ENCODE measurements at places on chromosomes 11 and 22.

DNA sequence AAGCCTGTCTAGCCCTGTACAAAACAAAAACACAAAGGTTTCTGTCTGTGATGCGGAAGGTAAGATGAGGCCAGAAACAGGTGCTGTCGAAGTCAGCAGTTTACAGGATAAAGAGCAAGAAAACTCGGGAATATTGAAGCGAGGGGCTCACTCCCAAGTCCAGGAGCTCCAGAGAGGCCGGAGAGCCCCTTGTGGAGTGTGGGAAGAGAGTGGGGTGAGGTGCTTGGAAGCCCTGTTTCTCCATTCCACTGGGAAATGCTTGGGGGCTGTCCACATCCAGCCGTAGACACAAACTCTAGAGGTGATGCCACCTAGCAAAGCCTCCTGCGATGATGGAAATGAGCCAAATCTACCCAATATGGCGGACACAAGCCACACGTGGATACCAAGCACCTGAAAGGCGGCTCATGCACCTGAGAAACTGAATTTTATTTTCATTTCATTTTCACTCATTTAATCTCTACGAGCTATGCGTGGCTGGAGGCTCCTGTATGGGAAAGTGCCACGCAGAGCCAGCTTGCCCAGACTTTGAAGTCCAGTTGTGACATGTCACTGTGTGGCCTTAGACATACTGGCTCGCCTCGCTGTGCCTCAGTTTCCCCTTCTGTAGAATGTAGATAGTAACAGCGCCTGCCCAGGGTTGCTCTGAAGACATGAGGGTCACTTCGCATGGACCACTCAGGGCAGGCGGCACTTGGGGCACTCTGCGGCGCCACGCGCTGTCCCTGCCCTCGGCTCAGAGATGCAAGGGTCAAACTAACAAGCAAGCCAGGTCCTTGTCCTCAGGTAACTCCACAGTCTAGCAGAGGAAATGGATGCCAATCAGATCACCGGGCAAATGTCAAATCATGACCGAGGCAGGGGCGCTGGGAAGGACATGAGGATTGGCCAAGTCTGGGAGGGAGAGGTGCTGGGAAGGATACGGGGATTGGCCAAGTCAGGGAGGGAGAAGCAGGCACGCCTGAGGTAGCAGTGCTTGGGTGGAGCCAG, 684.7 kb downstream of the TBC1D22A start:
- DNase-seq, result no peak

DNA sequence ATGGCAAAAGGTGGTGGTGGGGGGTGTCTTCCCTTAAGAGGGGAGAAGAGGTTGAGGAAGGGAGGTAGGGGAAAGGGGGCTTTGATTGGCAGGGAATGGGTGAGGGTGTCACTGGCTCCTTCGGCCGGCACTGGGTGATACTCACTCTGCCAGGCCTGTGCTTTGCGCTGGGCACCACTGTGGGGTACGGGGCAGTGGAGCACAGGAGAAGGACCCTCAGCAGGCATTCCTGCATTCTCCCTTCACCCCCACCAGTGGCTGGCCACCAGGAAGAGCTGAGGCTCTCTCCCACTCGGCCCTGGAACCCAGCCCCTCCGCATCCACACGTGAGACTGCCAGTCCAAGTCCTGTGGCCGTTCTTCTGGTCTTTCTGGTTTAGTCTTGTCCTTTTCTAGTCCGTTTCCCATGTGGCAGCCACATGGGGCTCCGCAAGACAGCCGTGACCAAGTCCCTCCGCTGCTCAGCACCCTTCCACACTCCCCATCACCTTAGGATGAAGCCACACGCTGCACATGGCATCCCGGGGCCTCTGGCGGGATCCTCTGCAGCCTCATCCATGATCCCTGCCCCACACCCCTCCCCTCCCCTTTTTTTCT, 8.0 kb downstream of the CAPN5 start:
- DNase-seq, result no peak

DNA sequence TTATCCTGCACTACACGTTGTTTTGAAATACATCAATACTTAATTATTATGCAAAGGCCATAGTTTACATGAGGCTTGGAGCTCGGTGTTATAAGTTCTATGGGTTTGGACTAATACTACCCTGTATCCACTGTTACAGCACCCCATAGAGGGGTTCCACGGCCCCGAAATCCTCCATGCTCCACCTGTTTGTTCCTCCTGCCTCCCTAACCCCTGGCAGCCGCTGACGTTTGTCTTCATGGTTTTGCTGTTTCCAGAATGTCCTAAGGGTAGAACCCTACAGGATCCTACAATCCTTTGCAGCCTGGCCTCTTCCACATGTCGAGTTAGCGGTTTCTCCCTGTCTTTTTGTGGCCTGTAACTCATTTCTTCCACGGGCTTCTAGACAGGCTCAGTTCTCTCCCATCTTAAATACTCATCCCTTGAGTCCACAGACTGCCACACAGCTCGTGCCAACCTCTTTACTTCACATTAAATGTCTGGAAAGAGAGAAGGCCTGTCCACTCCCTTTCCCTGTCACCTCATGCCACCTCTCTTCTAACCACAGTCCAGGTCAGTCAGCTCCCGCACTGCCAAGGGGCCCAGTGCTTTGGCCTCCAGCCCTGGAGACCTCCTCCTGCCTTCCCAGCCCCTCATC, 42.4 kb upstream of the TH start:
- DNase-seq, result no peak

GRCh38 chr11:14150878-14151277, 188.4 kb downstream of the SPON1 start:
- no peak for DNase-seq

DNA sequence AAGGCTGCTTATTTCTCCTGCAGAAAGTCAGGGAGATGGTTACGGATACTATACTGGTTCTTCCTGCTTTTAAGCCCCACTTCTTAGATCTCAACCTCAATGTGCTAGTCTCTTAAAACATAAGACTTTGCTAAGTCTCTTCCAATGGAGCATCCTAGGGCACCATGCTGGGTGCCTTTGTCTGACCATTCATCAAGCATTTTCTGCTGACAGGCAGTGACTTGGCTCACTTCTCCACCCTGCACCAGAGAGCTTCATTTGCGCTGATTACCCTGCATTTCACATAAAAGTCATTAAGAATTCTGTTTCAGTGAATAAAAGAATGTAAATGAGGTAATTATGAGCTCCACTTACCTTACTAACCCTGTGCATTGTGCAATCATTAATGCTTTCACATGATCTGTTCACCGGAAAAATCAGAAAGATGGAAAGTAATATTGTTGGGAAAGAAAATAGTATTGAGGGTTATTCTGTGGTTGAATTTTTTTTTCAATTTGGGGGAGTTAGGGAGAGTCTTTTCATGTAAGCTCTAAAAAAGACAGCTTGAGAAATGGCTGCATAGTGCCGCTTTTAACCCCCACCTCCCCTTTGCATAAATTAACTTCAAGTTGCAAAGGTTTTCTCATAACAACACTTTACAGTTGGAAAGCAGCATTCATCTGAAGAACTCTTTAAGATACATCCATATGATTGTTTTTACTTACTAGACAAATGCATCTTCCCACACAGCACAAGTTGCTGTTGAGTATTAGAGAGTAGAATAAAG, 677.3 kb upstream of the KIRREL3 start:
- DNase-seq, result no peak

DNA sequence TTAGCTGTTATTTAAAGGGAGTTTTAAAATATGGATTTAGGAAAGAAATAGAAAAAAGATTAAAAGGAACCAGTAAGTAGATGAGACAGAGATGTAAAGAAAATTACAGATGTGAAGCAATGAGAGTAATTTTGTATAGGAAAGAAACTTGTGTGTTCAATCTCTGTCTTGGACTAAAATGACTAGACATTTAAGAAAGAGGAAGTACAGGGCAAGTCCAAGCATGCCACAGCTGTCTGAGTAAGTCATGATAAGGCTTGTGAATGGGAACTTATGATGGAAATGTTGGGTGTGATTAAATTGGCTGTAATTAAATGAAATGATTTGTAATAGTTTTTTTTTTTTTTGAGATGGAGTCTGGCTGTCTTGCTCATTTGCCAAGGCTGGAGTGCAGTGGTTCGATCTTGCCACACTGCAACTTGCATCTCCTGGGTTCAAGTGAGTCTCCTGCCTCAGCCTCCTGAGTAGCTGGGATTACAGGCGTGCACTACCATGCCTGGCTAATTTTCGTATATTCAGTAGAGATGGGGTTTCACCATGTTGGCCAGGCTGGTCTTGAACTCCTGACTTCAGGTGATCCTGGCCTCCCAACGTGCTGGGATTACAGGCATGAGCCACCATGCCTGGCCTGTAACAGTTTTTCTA, 5.9 kb upstream of the ACY3 start:
- DNase-seq, result no peak

DNA sequence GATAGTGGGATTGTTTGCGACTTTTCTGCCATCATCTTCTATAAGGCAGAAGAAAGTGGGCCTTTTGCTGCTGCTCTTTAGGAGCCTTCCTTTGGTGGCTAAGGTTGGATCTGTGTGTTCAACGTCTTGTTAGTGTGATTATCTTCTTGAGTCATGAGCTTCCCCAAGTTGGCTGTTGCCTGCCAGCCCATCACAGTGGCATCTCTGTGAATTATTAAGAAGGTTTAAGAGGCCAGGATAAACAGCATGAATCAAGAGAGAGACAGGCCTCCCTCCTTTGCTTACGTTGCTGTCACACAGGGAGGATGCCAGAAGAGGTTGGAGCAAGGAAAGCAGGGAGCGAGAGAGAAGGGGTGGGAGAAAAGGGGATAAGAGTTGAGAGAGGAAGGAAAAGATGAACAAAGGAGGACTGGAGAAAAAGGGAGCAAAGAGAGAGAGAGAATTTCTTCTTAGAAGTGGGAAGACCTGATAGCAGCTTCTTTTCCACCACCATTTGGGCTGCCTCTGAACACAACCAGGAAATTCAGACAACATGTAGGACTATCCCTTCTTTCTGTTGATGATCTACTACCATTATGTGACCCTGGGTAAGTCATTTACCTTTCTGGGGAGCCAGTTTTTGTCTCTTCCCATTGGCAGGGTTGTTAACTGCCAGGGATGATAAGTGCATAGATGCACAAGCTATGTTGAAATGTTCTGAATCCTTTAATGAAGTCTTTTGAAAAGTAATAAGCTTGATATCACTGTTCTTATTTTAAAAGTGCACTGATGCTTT, 126.5 kb downstream of the NAV2 start:
- DNase-seq, result no peak

DNA sequence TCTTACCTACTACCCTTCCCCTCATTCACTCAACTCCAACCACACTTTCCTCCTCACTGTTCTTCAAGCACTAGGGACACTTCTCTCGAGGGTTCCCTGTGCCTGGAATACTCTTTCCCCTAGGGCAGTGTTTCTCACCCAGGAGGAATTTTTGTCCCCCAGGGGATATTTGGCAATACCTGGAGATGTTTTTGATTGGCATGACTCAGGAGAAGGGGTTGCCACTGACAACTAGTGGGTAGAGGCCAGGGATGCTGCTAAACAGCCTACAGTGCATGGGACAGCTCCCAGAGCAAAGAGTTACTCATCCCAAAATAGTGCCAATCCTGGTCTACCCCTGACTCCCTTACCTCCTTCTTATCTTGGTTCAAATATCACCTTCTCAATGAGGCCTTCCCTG, 40.0 kb downstream of the BTG4 start:
- DNase-seq, result no peak

GRCh38 chr11:62560566-62561103, 13.1 kb downstream of the EEF1G start:
- DNase-seq, result peak; percentile 84

DNA sequence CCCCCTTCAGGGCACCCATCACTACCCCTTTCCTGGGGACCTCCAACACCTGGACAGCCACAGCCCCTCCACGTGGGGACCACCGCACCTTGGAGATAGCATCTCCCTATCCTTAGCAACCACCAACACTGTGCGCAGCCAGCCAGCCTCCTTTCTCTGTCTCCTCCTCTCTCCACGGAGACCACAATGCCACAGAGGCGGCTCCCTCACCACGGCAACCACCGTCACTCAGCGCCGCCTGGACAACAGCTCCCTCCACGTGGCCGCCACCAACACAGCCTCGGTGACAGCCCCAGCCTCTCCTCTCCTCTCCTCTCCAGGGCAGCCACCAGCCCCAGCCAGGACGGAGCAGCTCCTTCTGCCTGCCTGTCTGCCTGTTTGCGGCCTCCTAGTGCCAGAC, 10.5 kb downstream of the ELFN2 start:
- no peak for DNase-seq

DNA sequence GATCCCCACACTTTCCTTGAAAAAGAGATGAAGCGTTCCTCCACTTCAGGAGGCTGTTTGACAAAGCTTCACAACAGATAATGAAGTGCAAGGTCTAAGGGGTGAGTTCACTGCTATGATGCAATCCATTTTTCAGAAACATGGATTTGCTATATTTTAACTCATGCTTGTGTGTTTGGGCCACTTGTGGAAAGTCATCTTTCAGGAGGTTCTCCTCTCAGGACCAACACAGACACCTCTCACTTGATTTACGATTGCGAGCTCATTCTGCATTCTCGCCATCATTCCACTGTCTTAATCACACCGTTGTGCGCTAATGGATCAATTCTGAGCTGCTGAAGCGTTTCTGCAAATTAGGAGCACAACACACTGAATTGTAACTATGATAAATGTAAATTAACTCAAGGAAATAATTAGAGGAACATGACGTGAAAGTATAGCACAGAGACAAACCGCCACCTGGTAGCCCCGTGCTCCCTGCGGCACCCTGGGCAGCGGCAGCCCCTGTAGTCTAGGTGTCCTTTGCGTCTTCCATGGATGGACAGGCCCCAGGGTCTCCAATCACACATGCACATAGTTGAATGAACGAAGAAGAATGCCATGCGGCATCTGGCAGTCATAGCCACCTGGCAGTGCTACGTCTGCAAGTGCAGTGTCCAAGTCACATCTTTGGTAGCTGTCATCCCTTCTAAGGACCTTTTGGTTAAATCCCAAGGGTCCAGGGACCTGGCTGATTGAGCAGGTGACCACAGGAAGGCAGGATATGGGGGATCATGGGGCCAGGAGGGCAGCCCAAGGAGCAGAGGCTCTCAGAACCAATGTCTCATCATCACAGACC, 28.1 kb upstream of the RTL6 start:
- no peak for DNase-seq

GRCh38 chr22:50303515-50303847, 4.0 kb downstream of the PLXNB2 start:
- DNase-seq, result no peak

DNA sequence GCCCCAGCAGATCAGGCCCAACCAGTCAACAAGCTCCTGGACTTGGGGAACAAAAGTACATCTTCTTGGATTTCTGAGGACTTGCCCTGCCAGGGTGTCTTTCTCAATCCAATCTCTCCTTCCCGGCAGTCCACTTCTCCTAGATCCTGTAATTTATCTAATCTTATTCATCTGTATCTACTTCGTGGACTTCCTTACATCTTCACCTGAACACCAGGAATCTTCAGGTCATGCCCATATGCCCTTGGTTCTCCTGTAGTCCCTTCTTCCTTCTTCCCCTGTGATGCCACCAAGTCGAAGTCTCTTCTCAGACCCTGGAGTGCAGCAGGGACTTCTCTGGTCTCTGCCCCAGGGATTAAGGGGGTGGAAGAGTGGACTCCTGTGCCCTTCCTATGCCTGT, 100.3 kb downstream of the ZNF280B start:
- DNase-seq, result no peak

GRCh38 chr11:10373340-10373739, 68.5 kb downstream of the ADM start:
- DNase-seq, result no peak

GRCh38 chr11:102495161-102496042, 35.1 kb downstream of the MMP7 start:
- peak; percentile 79 for DNase-seq

GRCh38 chr11:66279092-66279734, 1.2 kb downstream of the CNIH2 start:
- no peak for DNase-seq

GRCh38 chr11:131693756-131694155, 323.3 kb downstream of the NTM start:
- no peak for DNase-seq
